Liver (tissue), 10 donors: ENCODE measurements at places on chromosomes 7 and 10. TPM values are rescaled to one million over a fixed set of nuclear protein-coding genes. Genes with fewer than 3 reads are reported as not detected.

GRCh38 chr7:129684777-129685176, 73.3 kb downstream of the NRF1 start:
- DNase-seq, result no peak
- no peaks in the 10 kb centered on the region for H3K36me3 ChIP-seq
- no peaks in the 10 kb centered on the region for H3K27me3 ChIP-seq
- H3K27ac ChIP-seq, result no peak overlapping the region
- H3K4me1 ChIP-seq, result no peaks in the 10 kb centered on the region

Gene GPR22
- not detected for total RNA-seq

- no peak overlapping the region for H3K4me3 ChIP-seq
- no peaks in the 10 kb centered on the region for H3K4me1 ChIP-seq
- DNase-seq, result no peak
- H3K27ac ChIP-seq, result no peak overlapping the region
- H3K27me3 ChIP-seq, result no peaks in the 10 kb centered on the region
Observed at GRCh38 chr10:125206623-125207022, 46.3 kb upstream of the CTBP2 start.

- H3K27me3 ChIP-seq, result peaks cover 3% of the 10 kb centered on the region
- H3K36me3 ChIP-seq, result no peaks in the 10 kb centered on the region
- H3K4me1 ChIP-seq, result peaks cover 5% of the 10 kb centered on the region
- H3K27ac ChIP-seq, result no peak overlapping the region
- H3K4me3 ChIP-seq, result no peak overlapping the region
Observed at GRCh38 chr10:128149267-128150014, 23.2 kb upstream of the MKI67 start.

- peaks cover 2% of the 10 kb centered on the region for H3K4me1 ChIP-seq
- H3K4me3 ChIP-seq, result no peak overlapping the region
- H3K36me3 ChIP-seq, result no peaks in the 10 kb centered on the region
- H3K27ac ChIP-seq, result no peak overlapping the region
Observed at GRCh38 chr7:79165225-79165624, 288.2 kb downstream of the MAGI2 start.

Gene STAG3
- total RNA-seq, result 0.28 TPM

Gene ZDHHC6
- 14.1 TPM for total RNA-seq

DNA sequence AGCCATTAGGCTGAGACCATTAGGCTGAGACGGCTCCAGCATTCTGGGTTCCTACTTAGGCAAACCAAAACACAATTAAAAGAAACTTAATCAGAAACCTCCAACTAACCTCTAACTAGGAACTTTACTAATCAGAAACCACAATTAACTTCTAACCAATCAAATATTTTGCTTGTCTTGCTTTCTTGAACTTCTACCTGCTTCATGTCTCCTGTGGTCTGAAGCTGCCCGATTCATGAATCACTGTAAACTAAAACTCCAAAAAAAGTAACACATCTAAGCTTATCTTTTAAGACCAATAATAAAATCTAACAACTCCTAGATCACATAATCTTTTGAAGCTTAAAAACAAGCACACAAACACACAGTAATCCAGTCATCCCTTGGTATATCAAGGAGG, 76.1 kb downstream of the PDSS1 start:
- DNase-seq, result no peak
- H3K27me3 ChIP-seq, result no peaks in the 10 kb centered on the region
- no peak overlapping the region for H3K4me3 ChIP-seq
- no peak overlapping the region for H3K27ac ChIP-seq

Gene FAM170B
- not detected for total RNA-seq
